ENCODE measurements at places on chromosomes 1 and 21. TPM values are rescaled to one million over a fixed set of nuclear protein-coding genes. Genes with fewer than 3 reads are reported as not detected.

The ABCA4 gene
- 7.0 TPM for total RNA-seq

DNA sequence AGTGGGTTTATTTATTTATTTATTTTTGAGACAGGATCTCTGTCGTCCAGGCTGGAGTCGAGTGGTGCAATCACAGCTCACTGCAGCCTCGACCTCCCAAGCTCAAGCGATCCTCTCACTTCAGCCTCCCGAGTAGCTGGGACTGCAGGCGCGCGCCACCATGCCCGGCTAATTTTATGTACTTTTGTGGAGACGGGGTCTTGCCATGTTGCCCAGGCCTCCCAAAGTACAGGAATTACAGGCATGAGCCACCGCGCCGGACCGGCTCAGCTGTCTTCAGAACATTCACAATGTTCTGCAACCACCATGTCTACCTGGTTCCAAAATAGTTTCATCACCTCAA lies 406 bp upstream of the DNAJC8 start:
- DNase-seq: no peak

DNA sequence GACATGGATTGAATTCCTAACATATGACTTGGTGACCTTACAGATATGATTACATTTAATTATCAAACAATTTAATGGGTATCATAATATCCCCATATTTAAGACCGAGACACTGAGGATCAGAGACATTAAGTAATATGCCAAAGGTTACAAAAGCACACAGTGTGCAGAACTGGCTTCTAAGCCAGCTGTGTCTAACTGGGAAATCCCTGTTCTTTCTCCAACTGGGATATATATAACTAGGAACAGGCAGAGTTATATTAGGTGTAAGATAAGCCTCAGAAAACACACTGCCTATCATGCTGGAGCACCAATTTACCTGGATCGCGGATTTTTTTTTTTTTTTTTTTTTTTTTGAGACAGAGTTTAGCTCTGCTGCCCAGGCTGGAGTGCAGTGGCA lies 88.3 kb upstream of the ADGRL2 start:
- no peak for DNase-seq

GRCh38 chr1:229286099-229286766 lies 15.3 kb downstream of the RAB4A start:
- DNase-seq: no peak

GRCh38 chr1:219771080-219771479 lies 157.3 kb downstream of the SLC30A10 start:
- DNase-seq: no peak

Data from glomerular endothelial cell (primary cell).